ENCODE measurements at places on chromosomes 1 and 21. TPM values are rescaled to one million over a fixed set of nuclear protein-coding genes. Genes with fewer than 3 reads are reported as not detected.

Gene OR2M4
- not detected for total RNA-seq

Gene COL18A1
- total RNA-seq = 9.7 TPM

Gene CFHR3
- not detected for total RNA-seq

- no peak for DNase-seq
These were observed 15.9 kb downstream of the MX2 start for GRCh38 chr21:41377715-41378114.

DNA sequence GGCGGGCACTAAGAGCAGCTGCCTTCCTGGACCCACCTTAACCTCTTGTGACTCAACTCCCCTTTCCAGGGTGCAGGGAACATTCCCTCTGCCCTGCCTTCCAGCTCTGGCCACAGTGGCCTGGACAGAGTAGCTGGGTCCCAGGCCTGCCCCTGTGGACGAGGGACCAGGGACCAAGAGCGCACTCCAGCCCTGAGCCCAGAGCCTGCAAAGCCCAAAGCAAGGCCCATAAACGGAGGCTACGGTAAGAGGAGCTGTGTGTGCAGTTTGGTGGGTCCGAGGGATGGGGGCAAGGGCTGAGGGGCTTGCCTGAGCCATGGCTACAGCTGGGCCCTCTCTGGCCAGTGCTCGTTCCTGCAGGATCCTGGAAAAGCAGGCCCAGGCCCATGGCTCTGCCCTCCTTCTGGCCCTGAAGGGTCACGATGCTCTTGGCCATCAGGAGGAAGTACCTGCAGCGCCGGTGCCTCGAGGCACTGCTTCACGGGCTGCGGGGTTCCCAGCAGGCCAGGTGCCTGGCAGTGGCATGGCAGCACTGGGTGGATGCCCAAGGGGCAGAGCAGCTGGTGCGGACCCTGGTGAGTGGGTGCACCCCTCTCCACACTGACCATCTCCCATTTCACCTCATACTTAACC, 17.8 kb downstream of the MTHFR start:
- no peak for DNase-seq

DNA sequence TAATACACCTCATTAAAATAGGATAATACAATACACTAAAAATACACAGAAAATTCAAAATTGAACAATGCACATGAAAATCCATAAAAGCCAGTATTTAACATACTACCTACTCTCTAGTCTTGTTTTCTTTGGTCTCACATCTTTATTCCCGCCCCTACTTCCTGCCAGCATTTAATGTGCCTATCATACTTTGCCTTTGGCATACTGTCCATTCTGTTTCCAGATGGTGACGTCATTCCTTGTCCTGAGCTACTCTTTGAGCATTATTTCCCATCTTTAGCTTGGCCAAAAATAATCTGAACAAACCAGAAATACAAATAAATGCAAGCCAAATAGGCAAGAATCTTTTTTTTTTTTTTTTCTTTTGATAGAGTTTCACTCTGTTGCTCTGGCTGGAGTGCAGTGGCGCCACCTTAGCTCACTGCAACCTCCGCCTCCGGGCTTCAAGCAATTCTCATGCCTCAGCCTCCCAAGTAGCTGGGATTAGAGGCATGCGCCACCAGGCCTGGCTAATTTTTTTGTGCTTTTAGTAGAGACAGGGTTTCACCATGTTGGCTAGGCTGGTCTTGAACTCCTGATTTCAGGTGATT, 4.4 kb downstream of the HFM1 start:
- DNase-seq = no peak

Data from activated CD8-positive, alpha-beta T cell treated with anti-CD3 and anti-CD28 coated beads for 36 hours (primary cell).